ENCODE measurements at places on chromosomes 1 and 21. TPM values are rescaled to one million over a fixed set of nuclear protein-coding genes. Genes with fewer than 3 reads are reported as not detected.
A peak's percentile ranks its signal among the peaks of the same experiment; 100 is the strongest.

Gene SUSD4
- 5.5 TPM for total RNA-seq

Gene NMNAT2
- total RNA-seq, result 1.3 TPM

Gene MNDA
- total RNA-seq, result 4.8 TPM

Gene SLC35F3
- not detected for total RNA-seq

Gene NFYC
- total RNA-seq, result 53.8 TPM

Gene FMO3
- total RNA-seq, result 0.55 TPM

Gene SPATA17
- total RNA-seq, result 2.3 TPM

Gene UBE4B
- total RNA-seq, result 37.1 TPM

Gene PLA2G5
- total RNA-seq, result 2.3 TPM

Gene S100A7A
- total RNA-seq, result not detected

Gene ZNF648
- not detected for total RNA-seq

Gene OLIG2
- not detected for total RNA-seq

Gene KRTAP22-1
- total RNA-seq, result not detected

DNA sequence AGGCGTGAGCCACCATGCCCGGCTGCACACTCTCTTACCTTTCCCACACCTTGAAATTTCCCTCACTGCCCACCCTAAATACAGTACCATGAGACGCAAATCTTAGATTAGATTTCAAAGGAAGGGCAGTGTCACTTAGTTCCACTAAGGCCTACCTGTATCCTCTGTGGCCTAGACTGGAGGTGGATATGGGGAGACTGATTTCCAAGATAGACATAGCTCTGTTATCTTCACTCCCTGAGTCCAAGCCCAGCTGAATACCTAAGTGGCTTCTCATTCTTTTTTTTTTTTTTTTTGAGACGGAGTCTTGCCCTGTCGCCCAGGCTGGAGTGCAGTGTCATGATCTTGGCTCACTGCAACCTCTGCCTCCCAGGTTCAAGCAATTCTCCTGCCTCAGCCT is 89.0 kb downstream of the SLC16A1 start:
- no peak for DNase-seq

- peak; percentile 60 for DNase-seq
Observed at GRCh38 chr1:115748401-115749150, 19.9 kb downstream of the CASQ2 start.

- DNase-seq, result no peak
Observed at GRCh38 chr1:238409191-238409850, 518.6 kb upstream of the ZP4 start.

DNA sequence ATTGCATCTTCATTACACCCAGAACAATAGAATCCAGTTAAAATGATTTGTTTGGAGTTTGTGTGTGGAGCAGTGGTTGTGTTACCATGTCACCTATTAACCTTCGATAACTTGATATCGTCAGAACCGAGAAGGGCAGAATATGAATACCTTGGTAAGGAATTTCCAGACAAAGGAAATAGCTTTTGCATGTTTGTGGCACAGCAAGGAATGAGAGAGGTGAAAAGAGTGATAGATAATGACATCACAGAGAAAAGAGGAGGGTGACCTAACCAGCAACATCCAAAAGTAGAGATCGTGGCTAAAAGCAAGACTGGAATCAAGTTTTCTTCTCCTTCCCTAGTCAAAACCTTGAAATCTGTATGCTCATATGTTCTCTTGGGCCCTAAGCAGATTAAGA is 244.6 kb upstream of the NEGR1 start:
- DNase-seq, result no peak

DNA sequence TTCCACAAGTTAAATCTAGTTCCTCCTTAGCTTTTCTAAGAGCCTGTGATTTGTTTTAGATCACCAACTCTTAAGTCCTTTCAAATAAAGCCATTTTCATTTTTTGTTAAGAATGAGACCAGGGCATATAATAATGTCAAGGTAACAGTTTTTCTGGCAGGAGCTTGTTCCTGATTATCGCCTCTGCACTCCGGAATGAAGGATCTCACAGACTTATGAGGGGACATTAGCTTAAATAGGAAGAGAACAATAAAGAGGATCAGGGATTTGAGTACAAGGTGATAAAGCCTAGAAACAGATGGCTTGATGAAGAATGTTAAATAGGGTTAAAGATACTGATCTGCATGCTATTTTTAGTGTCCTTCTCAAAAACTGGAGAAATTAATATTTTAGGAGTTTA is 13.6 kb upstream of the OTUD7B start:
- no peak for DNase-seq

GRCh38 chr1:81408419-81408818 is 392.3 kb upstream of the ADGRL2 start:
- no peak for DNase-seq

DNA sequence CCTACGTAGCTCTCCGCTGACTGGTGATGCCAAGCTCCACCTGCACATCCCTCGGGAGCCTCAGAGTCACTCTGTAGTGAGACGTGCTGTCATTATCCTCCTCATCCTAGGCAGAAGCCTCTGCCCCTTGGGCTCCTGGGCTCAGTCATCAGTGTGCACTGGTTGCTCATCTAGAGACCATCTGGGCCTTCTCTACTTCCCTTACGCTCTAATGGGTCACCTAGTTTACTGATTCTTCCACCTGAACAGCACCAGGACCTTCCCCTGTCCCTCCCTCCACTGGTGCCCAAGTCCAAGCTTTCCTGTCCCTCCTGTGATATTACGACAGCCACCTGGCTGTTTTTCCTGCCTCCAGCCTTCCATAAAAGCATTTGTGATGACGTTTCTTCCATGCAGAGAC is 136.1 kb upstream of the ERRFI1 start:
- DNase-seq, result peak; percentile 34

GRCh38 chr1:15016526-15016925 is 137.0 kb upstream of the TMEM51 start:
- DNase-seq, result no peak

GRCh38 chr1:236718328-236718727 is 32.0 kb downstream of the ACTN2 start:
- no peak for DNase-seq

GRCh38 chr1:180925471-180926051 is 12.9 kb downstream of the KIAA1614 start:
- DNase-seq, result no peak

- DNase-seq, result no peak
Observed at GRCh38 chr1:216205176-216205575, 218.1 kb downstream of the USH2A start.

GRCh38 chr1:4380564-4381168 is 273.7 kb upstream of the AJAP1 start:
- no peak for DNase-seq

- DNase-seq, result no peak
Observed at GRCh38 chr1:77287535-77287934, 5.7 kb downstream of the AK5 start.

DNA sequence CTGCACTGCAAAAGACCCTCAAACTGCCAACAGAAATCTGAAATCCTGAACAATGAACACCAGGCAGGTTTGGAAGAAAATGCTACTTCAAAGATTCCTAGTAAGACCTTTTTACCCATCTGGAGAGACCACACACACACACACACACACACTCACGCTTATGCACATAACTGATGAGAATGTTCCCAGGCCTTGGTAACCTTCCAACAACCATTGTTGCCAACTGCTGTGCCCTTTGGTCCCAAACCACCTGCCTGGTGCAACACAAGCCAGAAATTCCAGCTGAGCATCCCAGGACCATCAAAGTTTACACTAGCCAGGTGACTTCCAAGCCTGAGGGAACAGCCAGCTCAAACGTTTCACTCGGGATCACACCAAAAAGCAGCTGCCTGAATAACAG is 56.9 kb downstream of the SEC16B start:
- peak; percentile 88 for DNase-seq

- DNase-seq, result no peak
Observed at GRCh38 chr1:147243841-147244240, 1.4 kb downstream of the CHD1L start.

DNA sequence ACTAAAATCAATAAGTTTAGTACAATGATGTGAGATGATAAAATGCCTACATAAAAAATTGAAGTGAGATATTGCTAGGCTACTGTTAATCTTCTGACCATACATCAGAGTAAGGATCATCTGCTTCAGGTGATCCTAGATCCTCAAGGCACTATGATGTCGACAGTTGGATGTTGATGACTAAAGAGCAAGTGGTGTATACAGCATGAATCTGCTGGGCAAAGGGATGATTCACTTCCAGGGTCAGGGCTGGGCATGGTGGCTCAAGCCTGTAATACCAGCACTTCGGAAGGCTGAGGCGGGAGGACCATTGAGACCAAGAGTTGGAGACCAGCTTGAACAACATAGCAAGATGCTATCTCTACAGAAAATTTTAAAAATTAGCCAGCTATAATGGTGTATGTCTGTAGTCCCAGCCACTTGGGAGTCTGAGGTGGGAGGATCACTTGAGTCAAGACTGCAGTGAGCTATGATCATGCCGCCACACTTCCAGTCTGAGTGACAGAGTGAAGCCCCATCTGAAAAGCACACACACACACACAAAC is 24.6 kb downstream of the NUF2 start:
- no peak for DNase-seq

Measured in stomach (tissue), 19 donors.